ENCODE measurements at places on chromosomes 11 and 22.
A peak's percentile ranks its signal among the peaks of the same experiment; 100 is the strongest.

DNA sequence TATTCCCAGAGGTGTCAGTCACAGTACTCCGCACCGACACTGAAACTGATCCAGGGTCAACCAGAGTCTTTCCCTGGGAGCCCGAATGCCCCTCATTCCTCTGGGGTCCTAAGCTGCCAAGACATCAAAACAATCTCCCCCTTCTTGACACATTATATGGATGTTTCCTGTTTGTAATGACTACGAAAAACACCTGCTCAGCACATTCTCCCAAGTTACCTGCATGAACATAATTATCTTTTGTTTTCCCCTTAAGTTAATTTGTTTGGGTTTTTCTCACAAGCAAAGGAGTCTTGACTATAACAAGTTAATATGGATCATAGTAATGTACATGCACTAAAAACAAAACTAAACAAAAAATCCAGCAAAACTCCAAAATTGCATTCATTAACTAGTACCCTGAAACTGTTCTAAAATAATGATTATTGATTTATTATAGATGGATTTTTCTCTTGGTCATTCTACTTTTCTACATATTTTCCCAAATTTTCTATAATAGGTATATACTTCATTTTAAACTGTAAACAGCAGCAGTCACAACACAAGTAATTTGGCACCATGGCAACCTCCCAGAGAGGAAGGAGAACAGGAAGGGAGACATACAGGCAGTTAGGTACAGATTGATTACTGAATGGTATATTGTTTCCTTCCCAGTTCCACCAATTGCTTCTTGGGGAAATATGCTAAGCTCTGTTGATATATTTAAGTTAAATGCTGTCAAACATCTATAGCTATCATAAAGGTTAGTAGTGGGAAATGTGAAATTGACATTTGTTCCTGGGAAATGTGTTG lies 631.5 kb downstream of the METTL15 start:
- DNase-seq: no peak

DNA sequence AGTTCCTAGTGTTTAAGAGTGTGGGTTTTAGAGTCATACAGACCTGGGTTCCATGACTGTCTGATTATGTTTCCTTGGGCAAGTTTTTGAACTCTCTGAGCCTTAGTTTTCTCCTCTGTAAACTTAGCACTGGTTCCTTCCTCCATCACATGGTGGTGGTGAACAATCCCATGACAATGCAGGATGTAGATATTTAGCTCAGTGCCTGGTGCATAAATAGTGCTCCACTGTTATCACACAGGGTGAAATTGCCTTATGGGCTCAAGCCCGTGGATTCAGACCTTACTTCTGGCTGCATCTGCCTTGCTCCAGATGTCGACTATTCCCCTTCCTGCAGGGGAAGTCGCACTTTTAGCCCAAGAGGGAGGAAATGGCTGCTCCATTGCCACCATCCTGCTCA lies 62.7 kb downstream of the LDLRAD3 start:
- DNase-seq: no peak

- DNase-seq: no peak
These were observed 66.8 kb downstream of the BRD1 start for GRCh38 chr22:49760630-49761571.

DNA sequence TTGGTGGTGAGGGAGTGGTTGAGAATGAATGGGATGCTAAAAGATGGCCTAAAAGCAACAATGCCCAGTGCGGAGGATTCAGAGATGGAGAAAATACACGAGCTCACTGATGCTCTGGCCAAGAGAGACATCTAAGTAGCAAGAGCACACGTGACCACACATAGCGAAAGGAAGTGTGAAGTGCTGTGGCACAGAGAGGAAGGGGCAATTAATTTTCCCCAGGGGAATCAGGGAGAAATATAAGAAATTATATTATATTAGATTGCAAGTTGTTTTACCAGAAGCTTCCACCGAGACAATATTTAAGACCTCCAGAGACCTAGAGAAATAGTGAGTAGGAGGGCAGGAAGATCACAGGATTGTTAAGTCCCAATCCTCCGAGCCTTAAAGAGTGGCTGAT lies 80.6 kb downstream of the RCN1 start:
- DNase-seq: no peak

DNA sequence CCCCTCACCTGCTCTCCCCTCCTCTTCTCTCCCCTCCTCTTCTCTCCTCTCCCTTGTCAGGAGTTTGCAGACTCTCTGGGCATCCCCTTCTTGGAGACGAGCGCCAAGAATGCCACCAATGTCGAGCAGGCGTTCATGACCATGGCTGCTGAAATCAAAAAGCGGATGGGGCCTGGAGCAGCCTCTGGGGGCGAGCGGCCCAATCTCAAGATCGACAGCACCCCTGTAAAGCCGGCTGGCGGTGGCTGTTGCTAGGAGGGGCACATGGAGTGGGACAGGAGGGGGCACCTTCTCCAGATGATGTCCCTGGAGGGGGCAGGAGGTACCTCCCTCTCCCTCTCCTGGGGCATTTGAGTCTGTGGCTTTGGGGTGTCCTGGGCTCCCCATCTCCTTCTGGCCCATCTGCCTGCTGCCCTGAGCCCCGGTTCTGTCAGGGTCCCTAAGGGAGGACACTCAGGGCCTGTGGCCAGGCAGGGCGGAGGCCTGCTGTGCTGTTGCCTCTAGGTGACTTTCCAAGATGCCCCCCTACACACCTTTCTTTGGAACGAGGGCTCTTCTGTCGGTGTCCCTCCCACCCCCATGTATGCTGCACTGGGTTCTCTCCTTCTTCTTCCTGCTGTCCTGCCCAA lies 1.9 kb upstream of the CNIH2 start:
- DNase-seq: no peak

GRCh38 chr22:49545606-49546005 lies 282.1 kb downstream of the BRD1 start:
- no peak for DNase-seq

- DNase-seq: no peak
These were observed 407.3 kb upstream of the CCDC90B start for GRCh38 chr11:83693306-83693992.

- no peak for DNase-seq
These were observed 614 bp upstream of the ASCL2 start for GRCh38 chr11:2271077-2271326.

- DNase-seq: peak; percentile 94
These were observed at the start of gene SUN2 for GRCh38 chr22:38755911-38756532. TSS of gene SUN2 (minus strand) at chr22:38755998. CDS start at chr22:38752628, 3,370 bp downstream.

- no peak for DNase-seq
These were observed 30.6 kb downstream of the ARVCF start for GRCh38 chr22:19986011-19986409.

DNA sequence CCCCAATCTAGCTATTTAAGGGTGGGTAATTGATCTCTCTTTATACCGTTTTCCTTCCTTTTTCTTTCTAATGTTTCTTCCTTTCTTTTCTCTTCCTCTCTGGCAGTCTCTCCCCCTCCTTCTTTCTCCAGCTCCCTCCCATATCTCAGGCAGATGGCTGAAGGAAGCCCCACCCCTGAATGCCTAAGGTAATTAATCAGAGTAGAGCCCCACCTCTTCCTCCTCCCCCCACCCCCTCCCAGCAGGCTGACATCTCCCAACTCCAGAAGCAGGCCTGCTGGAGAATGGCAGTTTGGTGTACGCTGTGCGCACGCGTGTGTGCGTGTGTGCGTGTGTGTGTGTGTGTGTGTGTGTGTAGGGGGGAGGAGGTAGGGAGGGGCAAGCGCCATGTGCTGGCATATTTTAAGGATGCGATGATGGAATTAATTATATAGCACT lies 122.6 kb downstream of the APOL5 start:
- no peak for DNase-seq

GRCh38 chr11:104661471-104661870 lies 236.8 kb downstream of the CASP12 start:
- DNase-seq: no peak

- no peak for DNase-seq
These were observed 1.6 kb downstream of the RTN4RL2 start for GRCh38 chr11:57461841-57462489.

DNA sequence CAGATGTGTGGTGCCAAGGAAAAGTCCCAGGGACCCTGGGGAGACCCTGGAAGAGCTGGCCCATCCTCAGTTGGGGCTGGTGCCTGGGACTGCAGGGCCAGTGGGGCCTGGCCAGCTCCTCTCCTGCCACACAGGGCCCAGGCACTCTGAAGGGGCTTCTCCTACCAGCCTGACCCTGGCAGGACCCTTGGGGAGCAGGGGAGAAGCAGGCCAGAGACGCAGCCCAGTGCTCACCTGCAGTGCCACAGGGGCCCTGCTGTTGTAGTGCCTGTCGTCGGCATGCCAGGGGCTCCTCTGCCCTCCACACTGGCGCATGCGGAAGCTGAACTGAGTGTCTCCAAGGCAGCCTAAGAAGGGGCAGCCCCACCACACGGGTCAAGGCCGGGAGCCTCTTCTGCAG lies 9.1 kb downstream of the DENND6B start:
- no peak for DNase-seq

GRCh38 chr11:129696309-129696989 lies 119.2 kb upstream of the TMEM45B start:
- no peak for DNase-seq

- no peak for DNase-seq
These were observed 26.2 kb downstream of the DNHD1 start for GRCh38 chr11:6523253-6523652.

DNA sequence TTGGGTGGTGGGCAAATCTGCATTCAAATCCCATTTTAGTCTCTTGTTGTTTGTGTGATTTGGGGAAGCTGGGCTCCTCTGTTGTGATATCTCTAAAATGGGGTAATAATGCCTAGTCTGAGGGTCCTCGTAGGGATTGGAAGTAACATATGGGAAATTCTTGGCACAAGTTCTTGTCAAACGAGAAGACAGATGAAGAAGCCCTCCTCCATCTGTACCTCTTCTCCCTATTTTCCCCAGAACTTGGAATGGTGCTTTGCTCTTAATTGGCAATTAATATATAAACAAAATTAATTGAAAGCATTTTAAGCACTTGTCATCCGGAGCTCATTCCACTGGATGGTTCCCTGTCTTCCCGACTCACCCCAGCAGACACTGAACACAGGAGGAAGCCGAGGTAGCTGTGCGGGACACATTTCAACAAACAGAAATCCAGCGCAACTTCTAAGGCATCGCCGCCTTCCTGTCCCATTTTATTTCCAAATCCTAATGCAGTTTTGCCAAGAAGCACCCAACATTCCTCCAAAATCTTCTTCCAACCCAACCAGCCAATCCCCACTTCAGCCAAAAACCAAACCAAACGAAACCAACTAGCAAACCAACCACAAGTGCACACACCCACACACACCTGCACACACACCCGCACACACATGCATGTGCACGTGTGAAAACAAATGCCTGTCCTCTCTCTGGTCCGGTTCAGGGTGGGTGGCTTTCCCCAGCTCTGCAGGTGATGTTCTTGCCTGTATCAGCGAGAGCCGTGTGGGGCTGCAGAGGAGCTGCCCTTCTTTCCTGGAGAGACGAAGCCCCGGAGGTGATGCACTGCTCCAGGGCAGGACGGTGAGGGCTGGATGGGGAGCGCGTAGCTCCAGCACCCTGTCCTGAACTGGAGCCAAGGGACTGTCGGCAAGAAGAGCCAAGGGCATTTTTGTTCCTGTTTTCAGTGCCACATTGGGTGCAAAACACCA lies 100.8 kb upstream of the B3GAT1 start:
- no peak for DNase-seq

- no peak for DNase-seq
These were observed 17.8 kb downstream of the PRR5L start for GRCh38 chr11:36313750-36314433.

- peak; percentile 64 for DNase-seq
These were observed 13.7 kb upstream of the SEC14L3 start for GRCh38 chr22:30485362-30485988.

GRCh38 chr11:83127310-83127637 lies 29.7 kb upstream of the PCF11 start:
- DNase-seq: no peak

DNA sequence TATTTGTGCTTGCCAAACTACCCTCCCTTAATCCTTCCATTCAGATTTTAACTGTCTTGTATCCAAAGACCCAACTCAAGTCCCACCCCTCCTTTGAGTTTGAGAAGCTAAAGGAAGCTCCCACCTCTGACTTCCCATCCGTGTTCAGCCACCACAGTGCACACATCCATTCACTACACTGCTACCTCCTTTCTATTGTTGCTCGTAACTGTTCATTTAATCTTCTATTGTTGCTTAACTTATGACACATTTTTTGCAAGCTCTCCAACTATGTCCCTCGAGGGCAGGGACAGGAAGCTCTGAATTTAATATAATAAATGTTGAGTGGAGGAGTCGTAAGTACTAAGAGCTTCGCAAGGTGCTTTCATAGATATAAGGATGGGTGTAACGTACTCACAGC lies 10.4 kb downstream of the LARGE1 start:
- no peak for DNase-seq

DNA sequence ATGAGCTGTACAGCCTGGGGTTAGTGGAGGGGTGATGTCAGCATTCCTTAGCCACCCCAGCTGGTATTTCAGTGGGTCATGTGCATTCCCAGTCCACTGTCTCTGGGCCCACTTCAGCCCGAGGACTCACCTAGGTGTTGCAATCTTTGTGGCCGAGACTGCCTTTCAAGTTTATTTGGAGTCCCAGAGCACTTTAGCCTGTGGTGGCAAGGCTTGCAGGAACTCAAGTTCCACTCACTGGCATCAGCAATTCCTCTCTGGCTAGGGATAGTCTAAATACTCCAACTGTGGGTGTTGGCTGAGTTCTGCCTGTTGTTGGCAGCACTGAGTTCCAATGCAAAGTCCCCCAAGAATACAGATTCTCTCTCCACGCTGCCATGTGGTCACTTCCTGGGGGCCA lies 191.6 kb upstream of the PGR start:
- DNase-seq: no peak

GRCh38 chr11:100753571-100753970 lies 66.5 kb downstream of the ARHGAP42 start:
- no peak for DNase-seq

DNA sequence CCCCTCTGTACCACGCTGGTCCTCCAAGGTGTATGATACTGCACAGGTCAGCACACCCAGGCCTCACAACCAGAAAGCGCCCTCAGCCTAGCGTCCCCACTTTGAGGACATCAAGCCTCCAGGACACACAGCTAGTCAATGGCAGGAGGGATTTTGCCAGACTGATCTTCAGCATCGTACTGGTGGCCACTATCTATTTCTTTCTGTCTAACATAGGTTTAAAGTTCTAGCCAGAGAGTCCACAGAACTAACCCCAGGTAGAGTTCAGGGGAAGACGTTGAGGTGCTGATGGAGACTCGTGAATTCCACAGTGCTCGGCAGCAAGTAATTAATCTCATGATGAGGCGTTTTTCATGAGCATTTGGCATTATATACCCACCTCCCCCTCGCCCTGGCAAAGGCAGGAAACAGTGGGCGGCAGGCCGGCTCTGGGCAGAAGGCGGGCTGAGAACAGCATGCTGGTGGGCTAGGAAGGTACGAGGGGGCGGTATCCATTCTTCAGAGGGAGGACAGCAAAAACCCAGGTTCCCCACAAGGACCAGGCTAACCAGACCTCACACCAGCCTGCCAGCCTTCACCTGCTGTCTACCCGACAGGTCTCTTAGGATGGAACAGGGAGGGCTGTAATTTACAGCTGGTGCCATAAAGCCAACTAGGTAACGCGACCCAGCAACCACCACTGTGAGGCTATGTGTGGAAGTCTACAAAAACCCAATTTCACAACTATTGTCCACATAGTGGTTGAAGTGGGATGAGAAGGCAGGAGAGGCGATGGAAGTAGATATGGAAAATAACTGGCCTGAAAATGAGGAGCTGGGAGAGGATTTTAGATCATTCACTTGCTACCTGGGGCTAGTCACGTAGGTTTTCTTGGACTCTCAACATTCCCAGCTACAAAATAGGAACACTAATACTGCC lies 18.5 kb downstream of the MYH9 start:
- no peak for DNase-seq

- DNase-seq: peak; percentile 39
These were observed 132.7 kb upstream of the RCN1 start for GRCh38 chr11:31958076-31958735.

Measured in activated CD8-positive, alpha-beta memory T cell treated with anti-CD3 and anti-CD28 coated beads for 1 hour (primary cell).